ENCODE measurements at places on chromosomes 3 and 15.

GRCh38 chr3:77142578-77142977 lies 102.7 kb downstream of the ROBO2 start:
- DNase-seq, result no peak

- DNase-seq, result no peak
Observed at GRCh38 chr3:197218210-197218609, 80.2 kb downstream of the DLG1 start.

- no peak for DNase-seq
Observed at GRCh38 chr3:49675912-49676311, 1.8 kb downstream of the APEH start.

GRCh38 chr3:84637272-84637671 lies 321.5 kb upstream of the CADM2 start:
- DNase-seq, result no peak

GRCh38 chr3:161558236-161558635 lies 61.6 kb downstream of the OTOL1 start:
- DNase-seq, result no peak

GRCh38 chr3:190224863-190225692 lies 97.2 kb downstream of the CLDN1 start:
- DNase-seq, result no peak

- DNase-seq, result no peak
Observed at GRCh38 chr15:100693451-100693850, 91.1 kb downstream of the ASB7 start.

- no peak for DNase-seq
Observed at GRCh38 chr3:112774293-112774926, 72.3 kb downstream of the CD200R1L start.

DNA sequence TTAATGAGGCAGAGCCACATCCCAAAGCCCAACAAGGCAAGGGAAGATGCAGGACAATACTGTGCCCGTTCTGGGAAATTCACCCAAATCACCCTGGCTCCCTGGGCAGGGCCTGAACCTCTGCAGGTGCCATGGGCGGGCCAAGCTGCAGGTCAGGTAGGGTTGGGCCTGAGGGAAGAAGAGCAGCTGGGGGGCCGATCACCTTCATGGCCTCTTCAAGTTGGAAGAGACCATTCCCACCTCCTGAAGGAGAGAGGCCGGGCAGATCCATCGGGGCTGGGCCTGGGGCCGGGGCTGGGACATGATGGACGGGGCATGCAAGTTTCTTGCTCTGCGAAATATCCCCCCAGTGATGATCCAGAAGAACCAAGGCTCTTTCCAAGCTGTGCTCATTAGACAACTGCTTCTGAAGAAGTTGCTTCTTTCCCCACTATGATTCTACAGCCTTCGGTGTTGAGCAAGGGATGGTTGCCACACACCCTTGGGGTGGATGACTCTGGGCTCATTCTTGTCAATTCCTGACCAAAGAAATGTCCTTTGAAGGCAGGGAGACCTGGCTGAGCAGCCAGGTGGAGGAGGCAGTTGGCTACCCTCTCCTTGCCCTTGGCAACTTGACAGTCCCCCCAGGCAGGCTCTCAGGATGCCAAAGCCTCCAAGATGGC lies 38.2 kb downstream of the KLHL25 start:
- no peak for DNase-seq

DNA sequence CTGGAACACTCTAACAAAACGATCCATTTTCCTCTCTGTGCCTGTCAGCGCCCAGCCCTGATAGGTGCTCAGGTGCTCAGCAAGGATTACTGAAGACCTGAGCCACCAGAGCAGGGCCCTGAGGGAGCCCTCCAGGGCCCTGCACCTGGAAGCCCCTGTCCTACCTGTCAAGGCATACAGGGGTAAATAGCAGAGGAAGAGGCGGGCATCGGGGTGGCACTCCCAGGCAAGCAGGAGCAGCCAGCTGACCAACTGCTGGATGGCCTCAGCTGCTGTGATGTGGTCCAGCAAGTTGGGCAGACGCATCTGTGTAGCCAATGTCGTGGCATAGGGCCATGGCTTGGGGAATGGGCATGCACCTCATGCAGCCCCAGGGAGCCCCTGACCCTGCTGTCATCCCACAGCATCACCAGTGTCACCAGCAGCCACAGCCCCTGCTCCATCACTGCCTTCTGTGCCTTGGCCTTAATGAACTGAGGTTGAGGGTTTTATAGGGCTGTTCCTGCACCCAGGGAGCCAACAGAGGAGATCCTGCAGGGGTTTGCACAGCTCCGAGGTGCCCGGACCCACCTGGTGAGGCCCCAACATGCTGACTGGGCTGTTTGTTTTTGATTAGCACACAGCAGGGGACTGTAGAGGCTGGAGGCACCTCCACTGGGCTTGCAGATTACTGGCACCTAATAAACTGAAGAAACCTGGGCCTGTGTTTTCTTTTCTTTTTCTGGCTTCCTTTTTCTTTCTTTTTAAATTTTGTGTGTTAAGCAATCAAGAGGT lies 7.9 kb upstream of the WDR6 start:
- no peak for DNase-seq

DNA sequence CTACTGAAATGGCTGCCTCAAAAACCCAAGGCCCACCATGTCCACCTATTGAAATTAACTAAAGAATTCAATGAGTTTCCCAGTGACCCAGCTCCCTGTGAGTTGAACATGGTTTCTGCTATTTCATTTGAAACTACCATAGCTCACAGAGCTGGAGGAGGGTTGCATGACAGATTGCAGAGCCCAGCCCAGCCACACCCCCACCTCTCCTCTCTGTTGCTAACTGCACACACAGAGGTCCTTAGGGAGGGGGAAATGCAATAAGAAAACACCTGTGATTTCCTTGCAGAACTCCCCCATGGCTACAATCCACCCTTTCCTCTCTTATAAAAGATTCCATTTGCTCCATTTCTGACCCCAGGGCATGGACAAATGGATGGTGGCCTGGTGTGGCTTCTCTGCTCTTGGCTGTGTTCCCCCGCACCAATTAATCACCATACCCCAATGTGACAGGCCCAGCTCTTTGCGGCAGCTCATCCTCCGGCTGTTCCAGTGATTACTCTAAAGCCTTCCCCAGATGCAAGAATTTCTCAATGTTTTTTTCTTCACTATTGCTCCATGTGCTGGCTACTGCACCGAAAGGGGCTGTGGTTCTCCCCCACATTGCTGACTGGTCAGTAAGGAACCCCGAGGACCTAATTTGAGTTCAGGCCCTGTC lies 208.4 kb upstream of the KBTBD8 start:
- peak; percentile 26 for DNase-seq

- no peak for DNase-seq
Observed at GRCh38 chr15:91238644-91239425, 138.8 kb downstream of the SV2B start.

GRCh38 chr3:13687517-13687943 lies 138.6 kb downstream of the FBLN2 start:
- DNase-seq, result no peak

DNA sequence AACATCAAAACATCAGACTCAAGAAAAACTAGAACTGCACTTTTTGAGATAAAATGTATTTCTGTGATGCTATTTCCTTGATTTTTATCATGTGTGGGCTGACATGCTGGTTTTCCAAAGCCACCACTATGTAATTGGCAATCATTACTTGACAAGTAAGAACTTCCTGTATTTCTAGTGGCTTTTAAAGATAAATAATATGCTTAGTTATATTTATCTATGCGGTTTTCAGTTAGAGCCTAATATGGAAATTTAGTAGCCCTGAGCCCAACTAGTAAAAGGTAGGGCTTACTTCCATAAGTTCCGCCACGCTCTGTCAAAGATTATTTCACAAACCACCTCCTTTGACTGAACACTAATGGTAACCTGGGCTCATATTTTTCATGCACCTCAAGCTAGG lies 91.6 kb downstream of the PPARG start:
- DNase-seq, result no peak

DNA sequence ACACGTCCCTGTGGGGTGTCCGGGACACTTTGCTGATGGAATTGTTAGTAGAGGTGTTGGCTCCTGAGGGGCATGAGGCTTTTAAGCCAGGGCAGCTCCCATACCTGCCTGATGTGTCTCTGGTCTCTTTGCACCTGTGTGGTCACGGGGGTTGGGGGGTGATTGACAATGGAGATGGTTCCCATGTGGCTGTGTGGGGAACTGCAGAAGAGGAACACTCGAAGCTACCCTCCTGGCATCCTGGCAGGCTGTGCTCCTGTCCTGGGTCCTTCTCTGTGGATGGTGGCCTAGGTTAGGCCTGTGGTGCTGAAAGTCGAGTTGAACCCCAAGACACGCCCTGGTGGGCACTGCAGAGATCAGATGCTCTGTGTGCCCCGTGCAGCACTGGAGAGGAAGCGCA lies 73.4 kb downstream of the HMCES start:
- DNase-seq, result no peak

GRCh38 chr3:125212091-125212508 lies 448 bp downstream of the SLC12A8 start:
- no peak for DNase-seq

GRCh38 chr15:98978153-98978552 lies 29.4 kb downstream of the PGPEP1L start:
- DNase-seq, result no peak

GRCh38 chr3:116030131-116030850 lies 407.0 kb downstream of the GAP43 start:
- no peak for DNase-seq

GRCh38 chr3:38038447-38038911 lies 529 bp upstream of the DLEC1 start:
- no peak for DNase-seq

DNA sequence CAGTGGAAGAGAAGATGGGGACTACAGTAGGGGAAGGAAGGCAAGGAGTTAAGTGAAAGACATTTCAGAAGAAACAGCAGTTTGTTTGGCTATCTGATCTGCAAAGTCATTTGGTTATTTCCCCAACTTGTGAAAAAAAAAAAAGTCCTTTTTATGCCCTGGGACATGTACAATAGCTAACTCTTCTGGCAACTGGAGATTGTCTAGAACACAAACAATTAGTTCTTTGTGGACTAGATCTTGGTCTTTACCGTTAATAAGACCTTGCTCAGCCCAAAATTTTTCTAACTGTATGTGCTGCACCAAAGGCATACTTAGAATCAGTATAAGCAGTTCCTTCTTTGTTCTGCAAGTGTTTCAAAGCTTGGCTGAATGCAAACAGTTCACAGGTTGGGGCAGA lies 103.5 kb upstream of the NECTIN3 start:
- DNase-seq, result no peak

DNA sequence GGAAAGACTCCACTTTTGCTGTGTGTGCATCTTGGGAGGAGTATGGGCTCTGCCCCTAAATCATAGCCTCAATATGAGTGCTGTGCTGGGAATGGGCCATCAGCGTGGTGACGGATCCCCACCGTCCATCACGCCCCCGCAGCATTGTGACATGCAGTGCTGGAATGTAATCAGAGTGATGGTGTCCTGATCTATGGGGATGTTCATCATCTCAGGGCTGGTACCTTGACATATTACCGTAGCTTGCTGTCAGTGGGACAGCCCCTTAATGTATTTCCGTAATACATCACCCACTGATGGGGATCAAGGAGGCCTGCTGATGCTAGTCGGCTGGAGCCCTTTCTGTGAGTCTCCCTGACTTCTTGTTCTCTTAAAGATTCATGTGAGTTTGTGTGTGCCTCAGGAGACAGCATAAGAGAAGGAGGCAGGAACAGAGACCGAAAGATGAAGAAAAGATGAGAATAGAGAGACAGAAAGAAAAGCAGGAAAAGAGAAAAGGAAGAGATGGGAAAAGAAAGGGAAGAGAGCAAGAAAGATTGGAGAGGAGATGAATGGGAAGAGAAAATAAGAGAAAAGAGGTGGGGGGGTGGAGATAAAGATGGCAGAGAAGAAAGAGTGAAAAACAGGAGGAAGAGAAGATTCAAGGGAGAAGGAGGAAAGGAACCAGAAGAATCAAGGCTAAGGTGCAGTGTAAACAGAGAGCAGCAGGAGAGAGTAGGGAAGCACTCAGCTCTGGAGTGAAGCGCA lies 183.7 kb downstream of the RPLP1 start:
- no peak for DNase-seq

- DNase-seq, result no peak
Observed at GRCh38 chr3:131491775-131492174, 11.0 kb downstream of the MRPL3 start.

- DNase-seq, result no peak
Observed at GRCh38 chr3:60652829-60653228, 598.4 kb downstream of the FHIT start.

DNA sequence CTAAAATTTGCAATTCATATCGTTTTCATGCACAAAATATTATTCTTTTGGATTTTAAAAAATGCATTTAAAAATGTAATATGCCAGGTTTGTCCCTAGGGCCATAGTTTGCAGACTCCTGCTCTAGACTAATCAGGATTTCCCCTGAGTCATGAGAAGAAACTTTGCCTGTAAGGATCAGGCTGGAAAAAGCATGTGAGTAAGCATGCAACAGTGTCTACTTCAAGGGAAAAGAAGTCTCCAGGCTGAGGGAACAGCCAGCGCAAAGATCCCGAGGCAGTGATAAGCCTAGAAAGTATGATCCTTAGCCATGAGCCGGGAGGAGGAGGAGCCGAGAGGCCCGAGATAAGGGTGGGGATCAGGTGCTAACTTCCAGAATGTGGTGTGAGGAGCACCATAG lies 382.8 kb upstream of the CFAP20DC start:
- no peak for DNase-seq

DNA sequence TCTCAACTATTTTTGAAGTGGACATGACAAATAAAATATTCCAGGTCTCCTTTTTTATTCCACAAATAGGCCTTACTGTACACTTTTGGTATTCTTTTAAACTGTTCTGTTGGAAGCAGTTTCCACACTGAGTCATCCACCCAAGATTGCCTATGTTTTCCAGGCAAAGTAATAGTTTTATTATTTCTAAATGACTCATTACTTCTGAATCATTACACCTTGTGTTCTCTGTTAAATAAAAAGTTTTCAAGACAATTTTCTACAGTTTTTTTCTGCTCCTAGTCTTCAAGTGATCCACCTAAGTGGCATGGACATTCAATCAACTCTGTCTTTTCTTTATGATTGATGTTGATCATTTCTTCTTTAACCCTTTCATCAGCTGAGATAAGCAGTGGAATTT lies 26.5 kb downstream of the PPP2R3A start:
- no peak for DNase-seq

DNA sequence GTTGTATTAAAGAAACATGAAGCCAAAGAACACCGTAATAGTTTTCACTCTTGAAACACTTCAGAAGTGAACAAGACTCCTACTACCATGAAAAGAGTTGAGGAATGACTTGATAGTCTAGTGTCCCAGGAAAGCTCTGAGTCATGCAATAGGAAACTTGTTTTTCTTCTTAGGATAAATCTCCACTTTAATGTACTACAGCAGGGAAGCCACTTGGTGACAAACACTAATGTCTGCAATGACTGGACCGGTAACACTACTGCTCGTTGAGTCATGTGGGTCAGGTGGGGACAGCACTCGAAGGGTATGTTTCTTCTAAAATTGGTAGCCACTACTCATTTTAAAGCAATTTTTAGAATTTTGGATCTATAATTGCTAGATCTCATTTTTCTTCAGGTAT lies 291.7 kb upstream of the CNTN3 start:
- DNase-seq, result no peak

GRCh38 chr3:133393691-133394474 lies 6.0 kb upstream of the BFSP2 start:
- no peak for DNase-seq

GRCh38 chr15:66880380-66881155 lies 178.5 kb downstream of the SMAD6 start:
- DNase-seq, result no peak

Data from right renal pelvis (tissue), 4 donors.